Stimulated activated CD8-positive, alpha-beta memory T cell treated with anti-CD3 and anti-CD28 coated beads, Interleukin-7, amount 100 ng/mL, for 1 hour (primary cell): ENCODE measurements at places on chromosomes 7 and 10.

DNA sequence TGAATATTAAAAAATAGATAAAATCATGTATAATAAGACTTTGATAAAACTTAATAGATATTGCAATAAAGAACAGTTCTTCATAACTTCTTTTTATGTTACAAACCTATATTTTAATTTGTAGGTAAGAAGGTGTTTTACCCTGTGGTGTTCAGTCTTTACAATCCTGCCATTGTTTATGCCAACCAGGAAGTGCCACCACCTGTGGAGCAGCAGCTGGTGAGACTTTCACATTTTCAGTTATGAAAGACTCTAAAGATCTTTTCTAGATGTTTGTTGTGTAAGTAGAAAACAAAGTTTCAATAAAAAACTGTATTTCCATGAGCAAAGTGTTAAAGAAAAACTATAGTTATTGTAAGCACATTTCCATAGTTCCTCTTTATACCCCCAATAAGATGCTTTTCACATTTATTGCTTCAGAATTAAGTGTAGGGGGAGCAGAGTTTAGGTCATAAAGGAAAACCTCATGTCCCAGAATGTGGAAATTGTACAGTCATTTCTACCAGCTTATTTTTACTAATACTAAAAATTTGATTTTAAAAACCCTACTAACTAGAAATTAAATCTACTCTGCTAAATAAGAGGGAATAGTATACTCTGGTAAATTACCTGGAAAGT lies 28.7 kb downstream of the CSGALNACT2 start:
- no peak for DNase-seq

DNA sequence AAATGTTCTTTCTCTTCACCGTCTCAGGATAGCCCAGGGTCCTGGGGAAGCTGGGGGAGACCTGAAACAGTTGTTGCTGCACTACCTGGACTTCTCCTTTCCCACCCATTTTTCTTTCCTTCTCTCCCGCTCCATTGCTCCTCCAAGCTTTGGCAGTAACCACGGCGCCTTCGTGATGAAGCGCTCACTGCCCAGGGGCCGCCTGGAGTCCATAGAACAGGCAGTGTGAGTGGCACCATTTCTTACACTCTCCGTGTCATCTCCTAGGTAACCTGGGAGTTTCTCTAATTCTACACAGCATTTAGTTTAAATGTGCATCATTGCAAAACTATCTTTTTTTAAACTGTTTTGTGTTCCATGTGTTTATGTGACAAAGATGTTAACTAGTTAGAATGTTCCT lies 40.3 kb upstream of the BHLHA15 start:
- DNase-seq: no peak

- no peak for DNase-seq
Observed at GRCh38 chr10:63798599-63799498, 277.6 kb downstream of the REEP3 start.

GRCh38 chr10:15293862-15294842 lies 76.9 kb downstream of the FAM171A1 start:
- no peak for DNase-seq

GRCh38 chr7:19567011-19567410 lies 141.8 kb downstream of the POLR1F start:
- DNase-seq: no peak

DNA sequence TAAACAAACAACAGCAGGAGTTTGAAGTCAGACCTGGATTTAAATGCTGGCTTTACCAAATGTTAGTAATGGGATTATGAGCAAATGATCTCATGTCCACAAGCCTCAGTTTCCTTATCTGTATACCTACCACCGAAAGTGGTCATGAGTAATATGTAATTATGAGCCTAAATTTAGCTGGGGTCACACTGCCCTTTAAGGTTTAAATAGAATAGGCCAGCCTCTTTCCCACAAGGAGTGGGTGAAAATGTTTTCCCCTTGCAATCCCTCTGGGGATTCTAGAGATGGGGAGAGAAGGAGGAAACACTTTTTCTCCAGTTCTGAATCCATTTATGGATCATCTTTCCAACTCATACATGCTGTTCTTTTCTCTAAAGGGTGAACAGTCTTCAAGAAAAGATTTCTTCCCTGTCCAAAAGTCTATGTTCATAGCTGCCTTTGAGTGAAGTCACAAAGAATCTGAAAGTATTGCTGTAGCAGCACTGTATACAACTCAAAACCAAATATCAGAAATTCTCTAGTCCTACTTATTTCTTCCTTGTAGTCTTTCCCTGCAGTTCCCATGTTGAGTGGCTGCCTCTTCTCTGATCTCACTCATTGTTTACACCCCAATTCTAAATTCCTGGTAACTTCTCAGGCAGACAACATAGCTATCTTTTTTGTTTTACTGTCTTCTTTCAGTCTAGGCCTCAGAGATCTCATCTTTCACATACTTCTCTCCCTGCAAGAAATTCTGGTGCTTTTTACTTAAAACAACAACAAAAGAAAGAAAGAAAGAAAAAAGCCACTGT lies 7.4 kb upstream of the TSPAN12 start:
- DNase-seq: no peak

- DNase-seq: no peak
Observed at GRCh38 chr10:77686650-77687417, 49.2 kb upstream of the KCNMA1 start.

- no peak for DNase-seq
Observed at GRCh38 chr10:46525177-46525823, 31.2 kb downstream of the GPRIN2 start.

- no peak for DNase-seq
Observed at GRCh38 chr10:82628373-82628772, 753.4 kb downstream of the NRG3 start.

GRCh38 chr7:6367701-6368211 lies 80.0 kb downstream of the DAGLB start:
- no peak for DNase-seq

- DNase-seq: no peak
Observed at GRCh38 chr7:157219154-157219553, 80.4 kb downstream of the UBE3C start.

GRCh38 chr10:99540657-99541531 lies 8.2 kb downstream of the NKX2-3 start:
- DNase-seq: no peak

DNA sequence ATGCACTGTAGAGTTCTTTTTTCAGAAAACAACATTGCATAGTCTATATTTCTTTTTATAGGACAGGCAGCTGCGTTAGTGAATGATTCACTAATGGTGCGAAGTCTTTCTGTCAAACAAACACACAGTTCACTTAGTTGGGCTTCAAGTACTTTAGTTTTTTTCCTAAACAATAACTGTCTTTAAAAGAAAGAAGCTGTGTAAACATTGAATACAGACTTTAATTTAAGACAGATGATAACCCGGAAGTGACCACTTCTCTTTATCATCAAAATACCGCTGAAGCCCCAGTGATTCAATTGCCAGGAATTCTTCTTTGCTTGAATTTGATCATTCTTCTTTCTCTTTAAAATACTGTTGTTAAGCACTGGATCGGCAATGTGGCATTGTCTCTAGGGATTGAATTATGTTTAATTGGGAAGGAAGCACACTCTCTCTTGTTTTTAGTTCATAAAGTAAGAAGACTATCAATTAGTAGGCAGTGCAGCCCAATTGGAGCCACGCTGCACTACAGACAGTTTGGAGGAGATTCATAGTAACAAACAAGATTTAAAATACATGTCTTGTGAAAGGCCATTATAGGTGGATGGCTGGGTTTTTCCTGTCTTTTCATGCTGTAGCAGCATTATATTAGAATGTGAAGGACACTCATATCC lies 30.4 kb downstream of the CNTNAP2 start:
- DNase-seq: no peak

DNA sequence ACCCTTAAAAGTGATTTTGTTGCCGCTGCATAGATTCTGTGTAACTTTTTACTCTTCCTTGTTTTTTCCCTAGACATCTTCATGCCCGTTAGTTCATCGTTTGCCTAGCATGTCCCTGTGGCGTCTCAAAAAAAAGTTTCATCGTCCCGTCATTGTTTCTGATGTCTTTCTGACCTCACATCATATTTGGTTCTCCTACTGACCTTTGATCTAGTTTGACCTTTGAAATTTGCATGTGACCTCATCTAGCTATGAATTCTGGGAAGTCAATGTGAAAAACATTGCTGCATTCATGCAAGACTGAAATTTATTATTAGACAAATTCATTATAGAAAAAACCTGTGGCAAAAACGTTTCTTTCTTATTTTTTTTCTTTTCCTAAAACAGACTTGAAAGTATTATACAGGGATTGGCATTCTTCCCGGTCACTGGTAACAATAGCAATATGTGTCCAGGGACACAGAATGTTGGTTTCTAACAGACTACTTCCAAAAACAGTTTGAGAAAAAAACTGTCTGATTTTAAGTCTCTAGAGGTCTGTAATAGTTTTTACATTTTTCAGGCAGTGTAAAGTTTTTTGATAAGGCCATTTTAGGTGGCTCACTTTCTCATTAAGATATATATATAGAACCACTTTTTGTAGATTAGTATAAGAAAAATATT lies 280.9 kb downstream of the USP6NL start:
- DNase-seq: no peak

- no peak for DNase-seq
Observed at GRCh38 chr7:79740076-79740475, 286.6 kb upstream of the MAGI2 start.

GRCh38 chr7:90717296-90718060 lies 121.4 kb downstream of the CDK14 start:
- DNase-seq: no peak

DNA sequence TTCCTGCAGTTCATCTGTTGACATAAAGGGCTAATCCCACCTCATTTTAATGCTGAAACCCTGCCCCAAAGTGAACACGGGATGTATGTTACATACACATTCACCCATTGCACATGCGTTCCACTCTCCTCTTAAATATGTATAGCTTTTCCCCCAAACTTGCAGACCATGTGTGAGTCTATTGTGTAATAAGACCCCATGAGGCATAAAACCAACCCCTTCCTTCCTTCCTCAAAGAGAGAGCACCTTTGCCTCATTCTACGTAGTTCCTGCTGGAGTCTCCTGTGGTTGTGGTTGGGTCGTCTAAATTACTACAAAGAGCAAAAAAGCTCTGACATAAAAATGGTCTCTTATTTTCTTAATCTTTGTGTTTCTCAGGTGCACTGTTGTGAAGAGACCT lies 345.7 kb upstream of the KLF6 start:
- DNase-seq: no peak

- no peak for DNase-seq
Observed at GRCh38 chr7:123410273-123410904, 124.0 kb downstream of the IQUB start.

- no peak for DNase-seq
Observed at GRCh38 chr10:122323941-122324675, 50.4 kb upstream of the PLEKHA1 start.

GRCh38 chr7:24972991-24973390 lies 7.0 kb downstream of the OSBPL3 start:
- no peak for DNase-seq

DNA sequence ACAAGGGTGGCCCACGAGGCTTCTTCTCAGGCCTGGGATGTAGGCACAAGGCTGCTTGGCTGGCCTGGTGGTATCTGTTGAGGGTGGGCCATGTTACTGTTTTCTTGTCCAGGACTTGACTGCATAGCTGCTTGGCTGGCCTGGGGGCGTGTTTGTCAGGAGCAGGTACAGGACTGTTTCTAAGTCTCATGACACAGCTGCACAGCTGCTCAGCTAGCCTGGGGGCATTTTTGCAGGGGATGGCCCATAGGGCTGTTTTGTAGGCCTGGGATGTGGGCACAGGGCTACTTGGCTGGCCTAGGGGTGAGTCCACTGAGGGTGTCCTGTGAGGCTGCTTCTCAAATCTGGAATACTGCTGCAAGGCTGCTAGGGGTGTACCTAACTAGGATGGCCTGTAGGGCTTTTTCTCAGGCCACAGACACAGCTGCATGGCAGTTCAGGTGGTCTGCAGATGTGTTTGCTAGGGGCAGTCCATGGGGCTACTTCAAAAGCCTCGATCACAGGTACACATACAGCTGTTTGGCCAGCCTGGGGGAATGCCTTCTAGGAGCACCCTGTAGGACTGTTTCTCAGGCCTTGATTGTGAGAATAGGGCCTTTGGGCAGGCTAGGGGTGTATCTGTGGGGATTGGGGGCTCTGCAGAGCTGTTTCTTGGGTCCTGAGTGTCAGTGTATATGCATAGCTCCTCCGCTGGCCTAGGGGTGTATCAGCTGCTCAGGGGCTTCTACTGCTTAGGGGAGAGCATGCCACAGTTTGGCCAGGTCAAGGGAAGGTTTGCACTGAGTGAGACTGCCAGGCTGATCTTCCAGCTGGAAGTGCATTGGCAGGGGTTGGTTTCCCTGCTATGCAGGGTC lies 26.6 kb upstream of the PLA2G12B start:
- DNase-seq: no peak

DNA sequence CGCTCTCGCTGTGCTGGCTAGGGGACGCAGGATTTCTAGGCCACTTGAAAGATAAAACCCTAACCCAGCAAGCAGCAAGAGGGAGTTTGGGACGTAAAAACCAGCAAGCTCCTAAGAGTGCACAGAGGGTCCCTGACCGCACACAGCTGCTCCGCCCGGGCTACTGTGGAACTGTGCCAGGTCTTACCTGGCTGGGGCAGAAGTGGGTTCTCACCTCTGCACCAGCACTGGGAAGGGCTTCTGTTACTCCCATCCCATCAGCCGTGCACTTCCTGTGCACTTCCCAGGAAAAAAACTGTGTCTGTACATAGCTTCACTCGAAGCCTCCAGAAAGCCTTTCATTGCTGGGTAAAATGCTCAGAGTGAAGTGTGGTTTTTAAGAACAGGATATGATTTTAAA lies 45.9 kb upstream of the PTF1A start:
- DNase-seq: no peak

DNA sequence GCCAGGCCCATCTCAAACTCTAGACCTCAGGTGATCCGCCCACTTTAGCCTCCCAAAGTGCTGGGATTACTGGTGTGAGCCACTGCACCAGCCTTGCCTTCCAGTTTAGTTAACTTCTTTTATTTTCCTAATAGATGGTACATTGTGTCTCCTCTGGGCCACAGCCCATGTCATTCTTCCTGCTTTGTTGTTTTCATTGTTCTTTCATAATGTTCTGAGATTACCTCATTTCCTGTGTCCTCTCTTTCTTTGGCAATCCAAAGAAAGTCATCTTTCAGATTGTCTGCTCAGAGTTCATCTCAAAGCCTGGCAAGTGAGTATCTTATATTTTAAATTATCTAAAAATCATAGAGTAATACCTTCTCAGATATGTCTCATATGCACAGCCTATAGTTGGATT lies at the start of gene OLAH:
OLAH (plus strand) TSS at position 270 of the 400 bp plus-strand sequence. CDS start 3,346 bp downstream, outside the sequence.
- no peak for DNase-seq
